ENCODE measurements at places on chromosomes 7 and 10. TPM values are rescaled to one million over a fixed set of nuclear protein-coding genes. Genes with fewer than 3 reads are reported as not detected.
A peak's percentile ranks its signal among the peaks of the same experiment; 100 is the strongest.

GRCh38 chr10:14749070-14749809, 25.5 kb downstream of the FAM107B start:
- H3K36me3 ChIP-seq = no peaks in the 10 kb centered on the region
- H3K4me1 ChIP-seq = peaks cover 4% of the 10 kb centered on the region
- no peak overlapping the region for H3K27ac ChIP-seq

DNA sequence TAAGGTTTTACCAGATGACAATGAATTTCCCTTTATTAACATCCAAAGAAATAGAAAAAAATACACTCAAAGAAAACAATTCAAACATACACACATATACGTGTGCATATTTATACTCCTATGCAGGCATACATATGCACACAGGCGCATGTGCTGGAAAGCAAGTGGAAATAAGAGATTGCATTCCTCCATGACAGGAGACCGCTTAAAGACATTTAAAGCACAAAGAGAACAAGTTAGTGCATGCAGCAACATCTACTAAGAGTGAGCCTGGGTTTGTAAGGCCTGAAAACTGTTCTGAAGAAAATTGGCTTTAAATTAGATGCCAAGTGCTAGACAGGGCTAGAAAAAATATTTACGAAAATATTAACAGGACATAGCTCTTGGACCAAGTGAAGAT, 40.1 kb upstream of the PPP1R17 start:
- no peak for DNase-seq
- no peak overlapping the region for H3K27ac ChIP-seq
- H3K27me3 ChIP-seq = no peaks in the 10 kb centered on the region
- H3K36me3 ChIP-seq = no peaks in the 10 kb centered on the region
- H3K4me1 ChIP-seq = no peaks in the 10 kb centered on the region

DNA sequence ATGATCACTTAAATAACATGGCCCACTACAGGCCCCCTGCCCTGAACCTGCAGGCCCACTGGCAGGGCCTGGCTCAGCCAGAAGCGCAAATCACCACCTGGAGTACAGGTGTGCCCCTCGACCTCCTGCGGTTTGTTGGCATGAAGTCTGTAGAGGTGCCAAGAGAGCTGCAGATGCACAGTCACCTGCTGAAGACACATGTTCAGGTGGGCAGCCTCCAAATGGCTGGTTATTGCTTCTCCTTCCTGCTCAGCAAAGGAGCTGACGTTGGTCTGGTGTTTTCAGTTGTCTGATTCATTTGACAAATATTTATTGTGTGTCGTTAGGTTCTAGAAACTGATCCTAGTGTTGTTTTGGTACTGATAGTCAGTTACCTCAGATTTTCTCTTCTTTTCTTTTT, 29.0 kb downstream of the DHTKD1 start:
- DNase-seq = peak; percentile 11
- H3K27ac ChIP-seq = no peak overlapping the region
- no peaks in the 10 kb centered on the region for H3K27me3 ChIP-seq
- no peaks in the 10 kb centered on the region for H3K4me1 ChIP-seq
- H3K36me3 ChIP-seq = peaks cover 42% of the 10 kb centered on the region
- H3K4me3 ChIP-seq = no peak overlapping the region

GRCh38 chr7:151376218-151376902, 33.5 kb downstream of the WDR86 start:
- H3K4me1 ChIP-seq = no peaks in the 10 kb centered on the region
- no peak for DNase-seq
- H3K36me3 ChIP-seq = peaks cover 42% of the 10 kb centered on the region
- no peak overlapping the region for H3K27ac ChIP-seq

GRCh38 chr10:96416643-96417042, 57.8 kb upstream of the OPALIN start:
- DNase-seq = no peak
- H3K36me3 ChIP-seq = no peaks in the 10 kb centered on the region
- H3K27ac ChIP-seq = no peak overlapping the region

GRCh38 chr7:18064242-18064838, 36.7 kb upstream of the PRPS1L1 start:
- peaks cover 3% of the 10 kb centered on the region for H3K27me3 ChIP-seq
- DNase-seq = no peak
- no peaks in the 10 kb centered on the region for H3K36me3 ChIP-seq
- no peak overlapping the region for H3K27ac ChIP-seq
- H3K4me1 ChIP-seq = no peaks in the 10 kb centered on the region

DNA sequence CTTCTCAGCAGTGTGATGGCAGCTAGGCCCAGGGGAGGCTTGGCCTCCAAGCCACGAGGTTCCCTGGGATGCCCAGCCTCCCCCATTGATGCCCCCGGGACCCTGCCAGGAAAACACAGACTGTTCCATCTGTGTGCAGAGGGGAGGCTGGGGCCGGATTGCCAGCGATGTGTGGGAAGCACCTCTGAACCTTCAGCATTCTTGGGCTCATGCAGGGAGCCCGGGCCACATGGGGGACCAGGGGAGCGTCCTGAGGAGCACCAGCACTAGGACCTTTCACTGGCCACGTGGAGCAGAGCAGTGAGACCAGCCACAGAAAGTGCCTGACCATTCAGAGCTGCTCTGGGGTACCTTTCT, 2.6 kb downstream of the IMPDH1 start:
- H3K4me3 ChIP-seq = no peak overlapping the region
- no peaks in the 10 kb centered on the region for H3K27me3 ChIP-seq
- DNase-seq = no peak
- no peak overlapping the region for H3K27ac ChIP-seq
- H3K36me3 ChIP-seq = no peaks in the 10 kb centered on the region

- peak overlapping the region; percentile 39 for H3K4me3 ChIP-seq
- H3K36me3 ChIP-seq = no peaks in the 10 kb centered on the region
- DNase-seq = peak; percentile 24
- peaks cover 8% of the 10 kb centered on the region for H3K27me3 ChIP-seq
- H3K27ac ChIP-seq = no peak overlapping the region
These were observed 526 bp downstream of the CH25H start for GRCh38 chr10:89206402-89207180.

- H3K4me1 ChIP-seq = no peaks in the 10 kb centered on the region
- no peak overlapping the region for H3K27ac ChIP-seq
- H3K36me3 ChIP-seq = no peaks in the 10 kb centered on the region
- no peak for DNase-seq
- no peak overlapping the region for H3K4me3 ChIP-seq
These were observed 290.6 kb downstream of the FZD1 start for GRCh38 chr7:91554883-91555282.

DNA sequence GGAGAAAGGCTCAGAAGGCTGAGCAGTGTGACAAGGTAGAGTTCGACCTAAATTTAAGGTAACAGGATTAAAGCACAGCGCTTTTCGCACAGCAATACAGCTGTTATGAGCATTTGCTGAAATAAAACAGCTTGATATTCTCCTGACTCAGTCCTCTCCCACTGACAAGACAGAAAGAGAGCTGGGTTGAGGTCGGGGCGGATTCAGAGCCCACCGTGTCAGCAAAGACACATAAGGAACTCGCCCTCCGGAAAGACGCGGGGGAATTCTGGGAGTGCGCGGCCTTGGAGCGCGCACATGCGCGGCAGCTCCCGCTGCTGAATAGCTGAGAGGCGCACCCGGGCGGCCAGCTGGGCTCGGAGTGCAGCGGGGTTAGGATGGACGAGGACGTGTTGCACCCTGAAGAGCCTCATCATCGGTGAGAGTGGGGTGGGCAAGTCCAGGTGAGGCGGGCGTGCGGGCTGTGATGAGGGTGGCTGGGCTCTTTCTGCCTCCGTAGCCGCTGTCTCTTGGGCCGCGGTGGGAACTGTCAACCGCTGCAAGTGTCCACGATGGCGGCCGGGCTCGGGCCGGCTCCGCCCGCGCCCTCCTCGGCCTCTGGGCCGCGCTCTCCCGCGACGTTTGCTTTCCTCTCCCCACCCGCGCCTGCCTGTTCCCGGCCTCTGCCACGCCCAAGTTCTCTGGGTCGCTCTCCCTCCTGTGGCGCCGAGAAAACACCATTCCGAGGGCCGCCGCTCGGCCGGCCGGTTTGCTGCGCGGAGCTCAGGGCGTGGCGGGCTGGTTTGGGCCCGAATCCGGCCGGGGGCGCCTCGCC, 120.6 kb downstream of the LYZL1 start:
- peaks cover 5% of the 10 kb centered on the region for H3K4me1 ChIP-seq
- peak overlapping the region; percentile 95 for H3K27ac ChIP-seq
- no peaks in the 10 kb centered on the region for H3K27me3 ChIP-seq
- peak; percentile 61 for DNase-seq
- peak overlapping the region; percentile 86 for H3K4me3 ChIP-seq

DNA sequence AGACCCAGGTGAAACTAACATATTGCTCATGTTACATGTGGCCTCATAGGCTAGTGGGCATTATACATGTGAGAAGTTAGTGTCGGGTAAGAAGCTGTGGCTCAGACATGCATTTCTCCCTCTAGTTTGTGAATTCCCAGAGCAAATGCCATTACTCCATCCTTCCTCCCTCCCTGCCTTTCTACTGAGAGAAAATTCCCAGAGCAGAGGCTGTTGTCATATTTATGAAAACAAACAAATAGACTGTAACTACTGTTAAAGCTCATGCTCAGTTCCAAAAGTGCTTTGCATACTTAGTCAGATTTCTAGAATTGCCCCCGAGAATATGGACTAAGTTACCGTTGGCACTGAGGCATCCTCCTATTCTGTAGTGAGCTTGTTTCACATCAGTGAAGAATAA, 29.0 kb downstream of the ZNRF2 start:
- H3K27ac ChIP-seq = no peak overlapping the region
- H3K4me1 ChIP-seq = no peaks in the 10 kb centered on the region
- no peaks in the 10 kb centered on the region for H3K36me3 ChIP-seq
- H3K27me3 ChIP-seq = no peaks in the 10 kb centered on the region

- no peaks in the 10 kb centered on the region for H3K27me3 ChIP-seq
- peaks cover 2% of the 10 kb centered on the region for H3K4me1 ChIP-seq
- DNase-seq = no peak
- no peak overlapping the region for H3K4me3 ChIP-seq
- H3K27ac ChIP-seq = no peak overlapping the region
These were observed 392.2 kb upstream of the GALNT17 start for GRCh38 chr7:70739646-70740210.

DNA sequence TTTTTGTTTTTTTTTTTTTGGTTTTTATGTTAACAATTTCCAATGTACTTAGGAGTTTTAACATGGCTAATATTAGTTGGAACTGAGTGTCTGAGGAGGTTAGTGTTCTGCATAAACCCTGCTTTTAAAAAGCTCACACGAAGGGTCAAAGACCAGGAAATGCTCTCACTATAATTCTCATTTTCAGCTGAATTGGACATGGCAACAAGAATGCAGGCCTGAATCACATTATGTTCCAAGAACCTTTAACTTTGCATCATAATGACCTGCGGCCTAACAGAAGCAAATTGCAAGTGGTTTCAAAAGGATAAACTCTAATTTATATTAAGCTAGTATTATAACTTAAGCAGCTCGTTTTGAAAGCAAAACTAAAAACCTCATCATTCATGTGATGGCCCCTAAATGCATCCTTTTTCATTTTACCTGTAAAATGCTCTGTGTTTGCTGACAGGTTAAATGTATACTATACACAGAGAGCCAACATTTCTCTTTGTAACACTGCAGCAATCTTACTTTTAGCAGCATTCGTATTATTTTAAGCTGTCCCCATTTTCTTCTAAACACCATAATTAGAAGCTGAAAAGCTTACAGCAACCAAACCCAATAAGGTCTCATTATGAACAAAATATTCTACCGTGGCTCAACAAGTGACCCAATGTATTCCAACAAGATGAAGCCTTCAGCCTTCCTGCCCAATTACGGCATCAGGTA, 242.8 kb upstream of the SP4 start:
- no peaks in the 10 kb centered on the region for H3K4me1 ChIP-seq
- H3K27ac ChIP-seq = no peak overlapping the region
- H3K27me3 ChIP-seq = no peaks in the 10 kb centered on the region
- no peaks in the 10 kb centered on the region for H3K36me3 ChIP-seq

DNA sequence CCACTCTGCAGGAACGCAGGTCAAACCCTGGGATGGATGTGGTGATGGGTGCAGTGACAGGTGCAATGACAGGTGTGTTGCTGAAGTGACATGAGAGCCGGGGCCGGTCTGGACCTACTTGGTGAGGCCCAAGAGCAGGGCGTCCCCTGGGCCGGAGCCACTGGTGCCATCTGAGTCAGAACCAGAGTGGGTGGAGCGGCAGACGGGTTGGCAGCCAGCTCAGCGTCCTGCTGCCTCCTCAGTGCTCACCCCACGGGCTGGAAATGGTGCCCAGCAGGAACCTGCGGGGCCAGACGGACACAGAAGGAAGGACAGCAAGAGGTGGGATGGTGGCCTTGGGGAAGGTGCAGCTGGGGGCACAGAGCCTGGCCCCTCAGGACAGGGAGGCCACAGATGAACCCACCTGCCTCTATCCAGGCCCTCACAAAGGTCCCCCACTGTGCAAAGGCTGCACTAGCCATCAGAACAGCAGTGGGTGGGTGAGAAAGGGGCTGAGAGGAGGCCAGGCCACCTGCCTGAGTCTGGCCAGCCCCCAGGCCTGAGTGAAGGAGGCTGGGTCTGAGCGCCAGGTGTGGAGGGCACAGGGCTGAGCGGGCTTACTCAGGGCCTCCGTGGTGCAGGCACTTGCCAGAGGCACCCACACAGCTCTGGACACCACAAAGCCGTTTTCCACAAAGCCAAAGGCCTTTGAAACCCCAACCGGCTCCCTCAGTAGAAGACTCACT, 129.0 kb upstream of the PPP2R2D start:
- H3K4me3 ChIP-seq = no peak overlapping the region
- DNase-seq = no peak
- no peaks in the 10 kb centered on the region for H3K27me3 ChIP-seq
- no peak overlapping the region for H3K27ac ChIP-seq

- H3K4me1 ChIP-seq = peaks cover 20% of the 10 kb centered on the region
- H3K27ac ChIP-seq = peak overlapping the region; percentile 53
These were observed 110.7 kb downstream of the PLCE1 start for GRCh38 chr10:94104316-94105000.

DNA sequence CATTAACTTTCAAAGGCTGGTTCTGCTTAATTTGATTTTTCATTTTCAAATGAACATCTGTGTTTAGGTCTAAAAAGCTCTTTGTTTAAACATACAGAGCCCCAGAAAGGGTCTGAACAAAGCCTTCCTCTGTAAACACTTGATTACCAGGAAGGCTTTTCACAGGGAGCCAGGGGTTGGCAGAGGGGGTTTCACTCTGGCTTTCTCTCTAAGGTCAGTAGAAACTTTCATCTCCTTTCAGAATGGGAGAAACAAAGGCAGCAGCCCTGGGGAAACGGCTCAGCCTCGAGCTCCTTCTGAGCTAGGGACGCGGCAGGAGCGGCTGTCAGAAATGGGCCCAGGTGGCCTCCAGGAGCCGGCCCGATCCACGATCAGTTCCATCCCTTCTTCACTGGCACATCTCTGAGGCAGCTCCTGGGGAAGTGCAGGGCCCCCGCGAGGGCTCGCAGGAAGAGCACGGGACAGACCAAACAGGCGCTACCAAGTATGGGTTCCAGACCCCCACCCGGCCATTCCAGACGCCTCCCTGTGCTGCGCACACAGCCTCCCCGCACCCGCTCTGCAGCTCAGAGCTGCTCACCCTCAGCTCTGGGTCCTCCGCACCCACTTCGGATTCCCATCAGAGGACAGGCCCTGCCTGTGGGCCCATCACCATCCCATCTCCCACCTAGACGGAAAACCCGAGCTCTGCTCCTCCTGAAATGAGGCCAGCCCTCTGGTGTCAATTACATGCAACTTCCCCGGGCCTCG, 124.1 kb downstream of the MAD1L1 start:
- DNase-seq = peak; percentile 32
- no peak overlapping the region for H3K4me3 ChIP-seq
- H3K36me3 ChIP-seq = no peaks in the 10 kb centered on the region
- no peaks in the 10 kb centered on the region for H3K27me3 ChIP-seq

- peaks cover 8% of the 10 kb centered on the region for H3K36me3 ChIP-seq
- no peaks in the 10 kb centered on the region for H3K27me3 ChIP-seq
- DNase-seq = no peak
These were observed 32.9 kb downstream of the HTRA1 start for GRCh38 chr10:122494173-122494820.

GPR85 gene
- 5.0 TPM for total RNA-seq

ZNF503 gene
- total RNA-seq = 0.83 TPM

MBL2 gene
- not detected for total RNA-seq

INMT gene
- total RNA-seq = 1.7 TPM

CPA4 gene
- 365 TPM for total RNA-seq

DOCK1 gene
- total RNA-seq = 79.2 TPM

ACTL6B gene
- not detected for total RNA-seq

ATG9B gene
- total RNA-seq = 0.18 TPM

All from IMR-90 (cell line).